ENCODE measurements at places on chromosomes 7 and 10.

DNA sequence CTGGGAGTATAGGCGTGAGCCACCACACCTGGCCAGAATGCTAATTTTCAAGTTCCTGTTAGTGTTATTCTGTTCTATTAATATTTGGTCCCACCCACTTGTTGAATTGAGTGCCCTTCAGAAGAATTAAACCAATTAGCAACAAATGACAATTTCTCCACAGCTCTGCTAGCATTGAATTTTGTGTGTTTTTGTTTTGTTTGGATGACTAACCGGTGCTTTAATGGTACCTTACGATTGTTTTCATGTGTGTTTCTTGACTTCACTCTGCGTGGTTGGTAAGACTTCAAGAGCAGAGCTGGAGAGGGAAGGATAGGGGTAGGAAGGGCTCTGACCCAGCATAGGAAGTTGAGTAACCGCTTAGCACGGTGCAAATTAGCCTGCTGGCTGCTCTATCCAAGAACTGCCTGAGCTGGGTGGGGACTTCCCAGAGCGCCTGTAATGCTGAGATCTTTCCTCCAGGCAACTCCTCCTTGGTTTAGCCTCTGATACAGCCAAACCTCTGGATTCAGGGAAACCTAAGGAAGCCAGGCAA is 4.6 kb downstream of the ARPC1B start:
- DNase-seq = no peak

DNA sequence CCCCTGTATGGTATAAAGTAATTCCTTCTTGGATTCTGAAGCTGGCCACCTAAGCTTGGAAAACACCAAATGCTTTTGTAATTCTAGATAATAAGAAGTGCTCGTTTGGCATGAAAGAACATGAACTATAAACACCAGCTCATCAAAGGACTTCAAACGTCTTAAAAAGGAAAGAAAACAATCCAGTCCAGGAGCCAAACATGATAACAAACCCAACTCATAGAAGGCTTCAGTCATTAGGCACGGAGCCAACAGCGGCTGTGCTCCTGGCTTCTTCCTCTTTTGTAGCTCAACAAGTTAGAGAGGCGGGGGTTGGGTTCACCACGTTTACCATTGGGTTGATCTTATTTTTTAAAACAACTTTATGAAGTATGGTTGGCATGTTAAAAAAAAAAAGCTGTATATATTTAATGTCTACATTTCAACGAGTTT is 56.4 kb upstream of the ECHDC3 start:
- DNase-seq = no peak

- no peak for DNase-seq
These were observed 10.3 kb downstream of the PKD1L1 start for GRCh38 chr7:47937711-47938573.

DNA sequence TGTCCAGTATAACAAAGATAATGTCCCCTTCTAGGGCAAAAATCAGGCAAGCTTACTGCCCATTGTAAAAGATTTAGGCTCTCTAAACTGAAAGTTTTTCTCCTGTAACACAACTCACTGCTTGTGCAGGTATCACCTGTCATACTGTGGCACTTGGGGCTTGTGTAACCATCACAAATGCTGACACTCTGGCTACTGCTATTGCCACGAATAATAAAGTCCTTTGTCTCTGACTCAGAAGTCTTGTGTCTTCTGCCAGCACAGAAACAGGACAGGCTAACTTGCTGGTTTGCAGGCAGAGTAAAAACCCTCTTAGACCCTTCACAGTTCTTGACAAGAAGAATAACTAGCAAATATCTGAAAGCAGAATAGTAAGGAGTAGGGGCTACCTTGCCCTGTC is 273.9 kb downstream of the RPS24 start:
- no peak for DNase-seq

DNA sequence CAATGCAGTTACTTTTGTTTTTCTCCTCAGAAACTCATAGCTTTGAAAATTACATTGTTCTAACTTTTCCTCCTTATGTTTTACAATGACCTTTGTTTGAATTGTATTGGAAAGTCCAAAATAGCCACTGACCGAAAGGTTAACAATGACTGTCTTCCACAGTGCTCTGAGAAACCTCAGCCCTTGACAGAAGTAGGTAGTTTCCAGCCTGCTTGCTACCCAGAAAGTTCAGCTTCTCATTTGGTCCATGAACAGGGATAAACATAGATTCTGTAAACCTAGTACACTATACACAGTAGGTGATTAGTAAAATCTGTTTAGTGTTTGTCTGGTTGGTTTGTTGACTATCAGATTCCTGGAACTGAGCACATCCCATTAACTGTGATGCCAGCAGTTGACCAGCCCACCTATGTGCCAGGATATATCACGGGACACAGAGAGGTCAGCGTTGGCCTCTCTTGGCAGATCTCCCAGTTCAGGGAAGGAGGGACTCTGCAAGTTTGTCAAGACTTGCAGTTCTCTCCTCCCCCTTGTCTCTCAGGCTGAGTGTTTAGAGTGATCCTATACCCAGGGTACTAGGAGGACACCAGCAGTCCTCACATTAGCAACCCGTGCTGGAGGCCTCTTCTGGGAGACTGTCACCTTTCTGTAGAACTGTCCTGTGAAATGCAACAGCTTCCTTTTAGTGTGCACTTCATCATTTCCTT is 297.6 kb downstream of the ARHGAP12 start:
- DNase-seq = no peak

- no peak for DNase-seq
These were observed 261.9 kb downstream of the ARL4A start for GRCh38 chr7:12949060-12949931.

Measured in stimulated activated CD8-positive, alpha-beta memory T cell treated with anti-CD3 and anti-CD28 coated beads, Interleukin-12 subunit alpha, Interleukin-12 subunit beta, amount 100 ng/mL, for 4 hours (primary cell).